NCI-H774 (cell line): ENCODE measurements at places on chromosomes 7 and 10.

DNA sequence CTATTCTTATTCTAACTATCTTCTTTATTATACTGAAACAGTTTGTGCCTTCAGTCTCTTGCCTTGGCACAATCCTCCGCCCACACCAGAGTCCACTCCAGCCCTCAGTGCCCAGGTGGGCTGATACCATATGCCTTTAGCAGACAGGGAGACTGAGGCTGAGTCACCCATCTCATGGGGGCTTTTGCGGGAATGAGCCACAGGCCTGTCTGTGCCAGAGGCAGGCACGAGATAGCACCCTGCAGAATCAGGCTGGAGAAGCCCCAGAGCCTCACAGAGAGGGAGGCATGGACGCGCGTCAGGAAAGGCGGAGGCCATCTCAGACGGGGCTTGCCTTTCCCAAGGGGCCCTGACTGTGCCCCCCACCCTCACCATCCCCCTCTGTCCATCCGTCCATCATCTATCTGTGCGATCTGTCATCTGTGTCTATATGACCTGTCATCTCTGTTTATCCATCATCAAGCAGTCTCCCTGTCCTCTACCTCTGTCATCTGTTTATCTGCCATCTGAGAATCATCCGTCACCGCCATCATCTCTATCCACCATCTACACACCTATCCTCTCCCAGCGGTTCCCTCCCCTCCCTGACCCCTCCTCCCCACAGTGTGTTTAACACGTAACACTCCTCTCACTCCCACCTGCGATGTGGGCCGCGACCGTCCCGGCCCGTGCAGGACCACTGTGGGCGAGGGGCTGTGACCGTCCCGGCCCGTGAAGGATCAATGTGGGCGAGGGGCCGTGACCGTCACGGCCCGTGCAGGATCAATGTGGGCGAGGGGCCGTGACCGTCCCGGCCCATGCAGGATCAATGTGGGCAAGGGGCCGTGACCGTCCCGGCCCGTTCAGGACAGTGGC lies 7.3 kb upstream of the ADAP1 start:
- DNase-seq = no peak

DNA sequence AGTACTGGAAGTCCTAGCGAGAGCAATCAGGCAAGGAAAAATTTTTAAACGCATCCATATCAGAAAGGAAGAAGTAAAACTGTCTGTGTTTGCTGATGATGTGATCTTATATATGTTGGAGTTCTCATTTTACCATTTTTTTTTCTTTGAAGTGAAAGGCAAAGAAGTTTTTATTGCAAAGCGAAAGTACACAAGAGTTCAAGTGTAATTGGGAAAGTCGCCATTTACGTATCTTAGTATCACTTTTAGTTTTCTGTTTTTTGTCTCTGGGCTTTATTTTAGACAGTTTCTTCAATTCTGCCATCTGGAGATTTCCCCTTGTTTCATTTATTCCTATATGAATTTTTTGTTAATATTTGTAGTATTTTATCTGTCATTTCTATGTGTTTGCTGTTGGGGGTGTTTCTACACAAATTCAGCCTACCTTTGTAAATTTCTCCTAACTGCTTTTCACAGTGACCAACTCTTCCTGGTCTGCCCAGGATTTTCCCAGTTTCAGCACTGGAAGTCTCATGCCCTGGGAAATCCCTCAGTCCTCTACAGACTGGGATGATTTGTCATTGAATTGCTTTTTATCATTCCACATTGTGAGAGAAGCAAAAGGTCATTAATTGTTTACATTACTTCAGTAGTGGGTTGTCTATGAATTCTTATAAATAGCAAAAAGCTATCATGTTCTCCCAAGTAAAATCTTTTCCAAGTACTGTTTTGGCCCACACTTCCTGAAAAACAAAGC lies 23.2 kb downstream of the BET1 start:
- DNase-seq = no peak

GRCh38 chr10:44854693-44855350 lies 56.3 kb upstream of the TMEM72 start:
- DNase-seq = no peak

- DNase-seq = no peak
These were observed 162.5 kb upstream of the KCTD7 start for GRCh38 chr7:66466081-66466600.

GRCh38 chr7:45052011-45052410 lies 36.8 kb downstream of the NACAD start:
- DNase-seq = no peak

DNA sequence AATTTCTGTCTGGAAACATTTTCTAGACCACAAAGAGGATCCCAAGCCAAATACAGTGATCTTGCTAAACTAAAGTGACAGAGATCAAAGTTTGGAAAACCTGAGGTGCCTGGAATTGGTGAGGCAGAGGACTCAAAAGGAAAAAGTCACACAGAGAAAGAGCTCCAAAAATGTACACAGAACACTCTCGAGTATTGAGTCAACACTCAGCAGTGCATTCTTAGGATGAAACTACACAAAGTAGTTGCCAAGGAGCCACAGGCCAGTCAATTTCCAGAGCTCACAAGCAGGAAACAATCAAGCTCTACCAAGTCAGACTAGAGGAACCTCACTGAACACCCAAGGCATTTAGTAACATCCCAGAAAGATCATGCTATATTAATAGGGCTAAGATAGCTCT lies 61.3 kb downstream of the MICU1 start:
- no peak for DNase-seq

DNA sequence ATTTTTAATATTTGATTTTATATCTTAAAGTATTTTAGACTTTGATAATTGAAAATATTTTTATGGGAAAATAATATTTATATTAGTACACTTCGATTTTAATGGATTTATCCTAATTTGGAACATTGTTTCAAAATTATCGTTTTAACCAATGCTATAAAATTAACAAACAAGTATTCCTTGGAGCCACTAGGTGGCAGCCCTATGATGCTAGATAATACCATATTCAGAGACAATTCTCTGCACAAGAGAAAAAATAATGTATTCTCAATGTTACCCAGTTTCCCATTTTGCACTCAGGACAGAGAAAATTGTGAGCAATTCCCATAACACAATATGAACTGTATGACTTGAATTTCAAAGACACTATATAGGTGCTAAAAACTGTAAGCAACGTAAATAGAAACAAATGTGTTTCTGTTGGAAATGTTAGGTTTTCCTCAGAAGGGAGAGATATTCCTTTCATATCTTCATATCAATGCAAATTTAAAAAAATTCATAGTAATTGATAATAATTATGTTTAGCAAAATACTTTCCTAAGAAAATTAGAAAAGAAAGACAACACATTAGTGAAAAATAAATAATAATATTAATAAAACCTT lies 237.8 kb downstream of the SEMA3E start:
- peak; percentile 31 for DNase-seq

GRCh38 chr7:18345641-18346234 lies 149.8 kb upstream of the HDAC9 start:
- DNase-seq = peak; percentile 47

- no peak for DNase-seq
These were observed 14.0 kb downstream of the RALA start for GRCh38 chr7:39637400-39637799.

DNA sequence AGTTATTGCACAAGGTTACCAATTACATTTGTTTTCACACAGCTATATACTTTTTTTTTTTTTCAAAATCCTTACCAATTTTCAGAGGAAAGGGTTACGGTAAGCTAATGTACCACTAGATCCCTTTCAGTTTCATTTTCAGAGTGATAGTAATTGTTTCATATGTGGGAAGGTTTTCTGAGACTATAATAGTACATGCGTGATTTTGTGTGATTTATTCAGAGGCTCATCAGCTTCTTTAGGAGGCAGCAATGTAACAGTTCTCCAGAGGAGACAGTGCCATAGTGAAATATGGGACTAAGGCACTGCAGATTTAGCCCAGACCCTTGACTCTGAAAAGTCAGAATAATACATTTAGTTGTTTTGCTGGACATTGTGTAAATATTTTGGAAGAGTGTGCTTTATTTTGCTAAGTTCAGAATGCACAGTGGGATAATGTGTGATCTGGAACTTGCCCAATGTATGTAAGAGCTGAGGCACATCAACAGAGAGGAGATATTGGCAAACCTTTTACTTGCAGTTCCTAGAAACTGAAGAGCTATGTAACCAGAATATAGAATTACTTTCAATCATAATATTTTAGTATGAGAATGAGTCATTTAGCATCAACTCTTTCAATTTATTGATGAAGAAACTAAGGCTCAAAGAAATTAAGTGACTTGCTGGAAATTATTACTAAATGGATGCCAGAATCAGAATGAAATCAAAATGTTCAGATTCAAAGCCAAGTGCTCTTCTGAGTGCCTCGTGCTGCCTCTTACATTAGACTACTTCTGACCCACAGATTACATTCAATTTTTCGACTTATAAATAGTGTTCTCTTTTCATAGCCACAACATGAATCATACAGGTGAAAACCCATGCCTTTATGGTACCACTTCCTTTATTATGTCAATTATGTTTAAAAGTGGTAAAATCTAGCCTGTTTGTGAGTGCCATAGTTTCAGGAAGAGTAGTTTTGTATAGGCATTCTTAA lies 207.7 kb upstream of the TEX47 start:
- DNase-seq = no peak

DNA sequence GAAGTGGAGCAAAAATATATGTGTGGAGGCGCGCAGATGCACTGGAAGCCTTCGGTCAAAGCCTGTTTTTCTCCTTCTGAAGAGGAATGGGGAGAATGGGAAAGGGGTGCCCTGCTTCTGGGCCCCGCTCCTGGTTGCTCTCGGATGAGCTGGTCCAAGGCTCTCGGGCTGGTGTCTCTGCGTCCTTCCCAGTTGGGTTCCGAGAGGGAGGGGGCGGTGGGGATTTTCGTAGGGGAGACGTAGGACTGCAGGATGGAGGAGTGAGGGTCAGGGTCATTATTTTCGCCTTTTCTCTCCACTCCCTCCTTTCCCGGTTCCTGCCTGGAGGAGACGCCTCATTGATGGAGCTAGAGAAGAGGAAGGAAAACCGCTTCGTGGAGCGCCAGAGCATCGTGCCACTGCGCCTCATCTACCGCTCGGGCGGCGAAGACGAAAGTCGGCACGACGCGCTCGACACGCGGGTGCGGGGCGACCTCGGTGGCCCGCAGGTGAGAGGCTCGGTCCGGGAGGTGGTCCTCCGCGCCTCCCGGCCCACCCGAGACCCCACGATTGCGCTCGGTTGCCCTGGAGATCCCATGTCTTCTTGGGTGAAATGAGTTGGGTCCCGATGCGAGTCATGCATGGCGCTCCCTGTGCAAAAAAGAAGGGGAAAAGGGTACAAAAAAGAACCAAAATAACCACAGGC lies 790 bp downstream of the ADAM22 start:
- peak; percentile 7 for DNase-seq

DNA sequence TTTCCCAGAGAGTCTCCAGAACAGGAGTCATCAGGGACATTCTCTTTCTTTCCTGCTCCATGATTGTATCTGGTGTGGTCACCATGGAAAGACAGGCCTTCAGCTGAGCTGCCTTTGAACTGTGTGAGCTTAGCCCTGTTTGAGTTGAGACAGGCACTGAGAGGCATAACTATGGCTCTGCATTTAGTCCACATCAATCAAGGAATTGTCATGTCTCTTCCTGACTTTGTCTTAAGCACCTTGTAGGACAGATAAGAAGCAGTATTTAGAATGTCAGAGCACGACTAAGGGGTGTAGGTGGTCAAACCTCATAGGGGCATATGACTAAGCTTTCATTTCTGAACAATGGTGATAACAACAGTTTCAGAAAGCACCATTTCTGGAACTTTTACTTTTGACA lies 53.5 kb downstream of the EPDR1 start:
- DNase-seq = no peak

DNA sequence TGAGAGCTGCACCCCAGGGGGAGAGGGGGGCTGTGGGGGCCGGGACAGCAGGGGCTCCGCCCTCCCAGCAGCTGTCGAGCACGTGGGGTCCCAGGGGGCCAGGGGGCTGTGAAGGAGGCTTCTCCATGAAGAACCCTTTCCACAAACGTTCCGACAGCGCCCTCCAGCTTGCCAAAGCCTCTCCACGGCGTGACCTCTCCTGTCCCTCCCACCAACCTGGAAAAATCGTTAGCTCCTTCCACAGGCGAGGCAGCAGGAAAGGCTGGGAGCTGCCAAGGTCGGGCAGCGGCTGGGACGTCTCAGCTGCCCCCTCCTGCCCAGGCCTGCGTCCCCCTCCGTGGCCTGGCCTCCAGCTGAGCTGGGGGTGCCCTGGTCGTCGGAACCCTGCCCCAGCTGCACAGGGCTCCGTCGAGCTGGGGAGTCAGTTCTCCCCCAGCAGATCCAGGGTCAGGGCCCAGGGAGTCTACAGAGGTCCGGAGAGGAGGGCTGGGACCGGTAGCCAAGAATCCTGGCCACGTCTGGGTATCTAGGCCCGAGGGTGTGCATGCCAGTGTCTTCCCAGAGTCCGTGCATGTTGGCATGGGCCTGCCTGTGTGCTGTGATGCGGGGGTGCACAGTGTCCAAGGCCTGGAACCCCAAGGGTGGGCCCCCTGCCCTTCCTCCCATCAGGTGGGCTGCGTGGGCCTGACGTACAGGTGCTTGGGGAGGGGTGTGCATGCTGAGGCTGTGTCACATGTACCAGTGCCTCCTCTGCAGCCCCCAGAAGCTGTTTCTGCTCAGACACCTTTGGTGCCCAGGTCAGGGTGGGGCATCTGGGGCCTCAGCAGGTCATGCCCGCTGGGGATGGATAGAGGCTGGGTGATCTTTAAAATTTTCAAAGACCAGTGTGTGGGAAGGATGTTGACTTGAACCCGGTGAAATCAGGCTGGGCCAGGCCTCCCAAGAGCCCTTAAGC lies 66.5 kb downstream of the UNCX start:
- no peak for DNase-seq

DNA sequence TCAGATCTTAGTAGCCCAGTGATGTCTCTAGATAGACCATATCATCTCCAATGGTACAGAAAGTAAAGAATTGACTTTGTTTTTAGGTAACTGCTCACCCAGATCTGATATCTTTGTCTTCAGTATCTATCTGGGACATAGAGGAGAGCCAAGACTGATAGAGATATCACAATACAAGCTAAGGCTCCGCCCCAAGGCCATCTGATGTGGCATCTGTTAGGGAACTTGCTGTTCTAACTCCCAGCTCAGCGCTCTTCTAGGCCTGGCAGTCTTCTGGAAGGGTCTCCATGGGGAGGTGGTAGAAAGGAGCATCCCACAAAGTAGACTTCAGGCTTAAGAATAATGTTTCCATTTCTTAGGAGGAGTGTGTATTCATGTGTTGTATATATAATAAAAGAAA lies 88.4 kb upstream of the SAMD8 start:
- no peak for DNase-seq
